ENCODE measurements at places on chromosomes 7 and 10.

DNA sequence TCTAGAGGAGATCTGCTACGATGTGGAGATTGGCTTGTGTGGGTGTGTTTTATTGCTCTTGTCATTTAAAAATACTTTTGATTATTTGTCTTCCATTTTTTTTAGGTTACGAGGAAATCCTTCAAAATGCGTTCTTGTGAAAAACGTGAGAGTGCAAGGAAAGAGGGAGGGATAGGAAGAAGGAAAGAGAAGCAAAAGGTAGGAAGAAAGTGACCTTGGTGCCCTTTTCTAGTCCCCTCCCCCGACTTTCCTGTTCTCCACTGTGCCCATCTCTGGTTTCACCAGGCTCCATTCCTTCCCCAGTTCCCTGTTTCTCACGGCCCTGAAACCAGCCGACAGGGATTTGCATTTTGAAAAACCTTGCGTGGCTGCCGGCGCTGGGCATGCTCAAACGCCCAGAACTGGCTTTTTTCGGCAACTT is 506 bp upstream of the GNAI1 start:
- DNase-seq: no peak

- DNase-seq: no peak
Observed at GRCh38 chr10:124308056-124308645, 110.6 kb downstream of the OAT start.

DNA sequence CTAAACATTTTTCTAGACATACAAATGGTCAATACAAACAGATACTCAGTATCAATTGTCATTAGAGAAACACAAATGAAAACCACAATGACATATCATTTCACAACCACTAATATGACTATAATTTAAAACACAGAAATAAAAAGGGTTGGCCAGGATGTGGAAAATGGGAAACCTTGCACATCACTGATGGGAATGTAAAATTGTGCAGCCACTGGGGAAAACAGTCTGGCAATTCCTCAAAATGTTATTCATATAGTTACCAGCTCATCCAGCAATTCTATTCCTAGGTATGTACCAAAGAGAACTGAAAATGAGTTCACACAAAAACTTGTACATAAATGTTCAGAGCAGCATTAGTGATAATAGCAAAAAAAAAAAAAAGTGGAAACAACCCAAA is 106.1 kb upstream of the LRRTM3 start:
- no peak for DNase-seq

GRCh38 chr7:30594048-30594539 is 584 bp upstream of the GARS1 start:
- peak; percentile 32 for DNase-seq

GRCh38 chr10:126014309-126014708 is 117.9 kb downstream of the FANK1 start:
- no peak for DNase-seq

DNA sequence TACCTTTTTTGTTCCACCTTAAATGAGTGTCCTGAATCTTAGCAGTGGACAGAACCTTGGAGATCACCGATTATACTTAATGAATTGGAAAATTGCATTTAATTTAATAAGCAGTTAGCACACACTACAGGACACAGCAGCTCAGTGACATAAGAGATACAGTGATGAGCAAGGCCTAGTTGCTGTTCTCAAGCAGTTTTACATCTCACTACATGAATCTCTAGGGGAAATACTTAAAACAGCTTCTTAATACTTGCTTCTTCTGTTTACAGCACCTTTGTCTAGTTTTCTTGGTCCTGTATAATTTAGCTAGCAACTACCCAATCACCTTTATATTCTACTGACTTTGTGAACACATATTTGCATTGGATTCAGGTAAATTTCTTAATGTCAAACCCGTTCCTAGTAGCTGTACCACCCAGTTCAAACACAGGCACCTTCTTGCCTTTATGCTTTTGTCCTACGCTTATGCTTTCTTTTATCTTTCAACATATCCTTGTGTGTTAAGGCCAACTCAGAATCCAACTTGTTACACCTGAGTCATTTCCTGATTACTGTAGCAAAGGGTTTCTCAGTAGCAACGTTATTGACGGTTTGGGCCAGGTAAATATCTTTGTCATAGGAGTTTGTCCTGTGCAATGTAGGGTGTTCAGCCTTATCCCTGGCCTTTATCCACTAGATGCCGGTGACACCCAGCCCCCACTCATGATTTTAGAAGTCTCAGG is 1.8 kb downstream of the STAM start:
- DNase-seq: no peak

- no peak for DNase-seq
Observed at GRCh38 chr10:132728321-132728720, 57.6 kb downstream of the NKX6-2 start.

All from activated CD8-positive, alpha-beta memory T cell treated with anti-CD3 and anti-CD28 coated beads, Interleukin-2, amount 50 U/mL, for 4 hours (primary cell).